AG10803 (cell line): ENCODE measurements at places on chromosomes 12 and 14.

GRCh38 chr12:132772606-132773005 is 11.0 kb upstream of the ANKLE2 start:
- DNase-seq: no peak

DNA sequence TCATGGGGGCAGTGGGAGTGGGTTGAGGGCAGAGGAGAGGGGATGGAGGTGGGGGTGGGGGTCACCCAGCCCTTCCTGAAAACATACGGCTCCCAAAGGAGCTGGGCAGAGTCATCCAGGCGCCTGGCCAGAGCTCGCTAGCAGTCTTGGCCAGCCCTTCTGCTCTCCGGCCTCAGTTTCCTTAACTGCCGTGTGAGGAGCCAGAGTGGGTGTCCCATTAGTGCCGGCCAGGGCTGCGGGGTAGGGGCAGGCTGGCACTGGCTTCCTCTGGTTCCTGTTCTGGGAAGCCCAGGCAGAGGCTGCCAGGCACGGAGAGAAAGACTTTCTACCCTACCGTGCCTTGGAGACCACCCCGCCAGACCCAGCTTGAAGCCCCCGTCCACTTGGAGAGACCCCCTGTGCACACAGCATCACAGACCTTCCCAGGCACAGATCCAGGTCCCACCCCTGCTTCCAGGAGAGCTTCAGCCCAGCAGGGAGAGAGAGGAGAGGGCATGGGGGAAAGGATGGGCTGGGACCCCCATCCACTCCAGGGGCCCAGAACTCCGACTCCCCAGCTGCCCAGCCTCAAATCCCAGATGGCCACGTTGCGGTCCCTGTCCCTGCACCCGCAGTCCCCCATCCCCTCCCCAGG is 93.3 kb downstream of the RFLNA start:
- DNase-seq: no peak

- no peak for DNase-seq
These were observed 36.6 kb downstream of the TSPAN9 start for GRCh38 chr12:3113671-3114325.

GRCh38 chr12:4705824-4706223 is 14.4 kb upstream of the GALNT8 start:
- no peak for DNase-seq

- DNase-seq: no peak
These were observed 107.2 kb upstream of the FRMD6 start for GRCh38 chr14:51544471-51544870.

DNA sequence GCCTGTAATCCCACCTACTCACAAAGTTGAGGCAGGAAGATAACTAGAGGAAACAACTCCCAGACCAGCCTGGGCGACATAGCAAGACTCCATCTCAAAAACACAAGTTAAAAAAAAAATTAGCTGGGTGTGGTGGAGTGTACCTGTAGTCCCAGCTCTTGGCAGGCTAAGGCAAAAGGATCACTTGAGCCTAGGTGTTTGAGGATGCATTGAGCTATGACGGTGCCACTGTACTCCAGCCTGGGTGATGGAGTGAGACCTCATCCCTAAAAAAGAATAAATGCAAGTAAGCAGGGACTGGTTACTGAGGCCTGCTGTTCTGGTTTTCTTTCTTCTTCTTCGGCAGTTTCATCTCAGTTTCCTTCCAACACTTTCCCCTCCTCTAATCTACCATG is 7.4 kb downstream of the PTPN21 start:
- no peak for DNase-seq

GRCh38 chr12:4036671-4037271 is 163.6 kb upstream of the PARP11 start:
- no peak for DNase-seq

- no peak for DNase-seq
These were observed 710.5 kb downstream of the NOVA1 start for GRCh38 chr14:25887251-25887878.

- DNase-seq: peak; percentile 89
These were observed 31.9 kb upstream of the OSBPL8 start for GRCh38 chr12:76591476-76591875.

DNA sequence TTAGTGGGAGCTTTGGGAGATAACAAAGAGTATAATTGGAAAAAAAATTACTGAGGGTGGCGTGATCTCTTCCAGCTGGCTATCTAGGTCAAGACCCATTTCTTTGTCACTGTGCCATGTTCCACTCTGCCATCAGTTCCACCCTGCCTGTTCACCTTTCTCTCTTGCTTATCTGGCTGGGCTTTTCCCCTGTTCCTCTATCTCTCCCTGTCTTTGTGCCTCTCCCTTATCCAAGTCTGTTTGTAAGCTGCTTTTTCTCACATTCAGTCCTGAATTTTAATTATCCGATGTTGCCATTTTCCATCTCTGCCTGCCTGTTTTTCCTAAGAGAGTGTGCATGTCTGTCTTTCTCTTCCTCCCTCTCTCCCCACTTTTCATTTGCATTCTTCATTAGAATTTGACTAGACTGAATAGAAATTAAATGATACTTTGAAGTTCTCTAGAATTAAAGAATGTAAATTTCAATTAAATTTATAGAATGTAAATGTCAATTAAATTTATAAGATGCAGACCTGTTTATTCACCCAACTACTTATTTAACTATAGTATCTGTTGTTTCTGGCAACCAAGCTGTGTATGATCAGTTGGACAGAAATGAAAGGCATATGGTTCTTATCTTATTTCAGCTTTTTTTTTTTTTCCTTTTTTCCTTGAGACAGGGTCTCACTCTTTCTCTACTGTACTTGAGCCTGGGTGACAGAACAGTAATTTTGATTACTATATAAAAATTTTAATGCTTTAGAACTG is 40.9 kb upstream of the A2ML1 start:
- DNase-seq: no peak

DNA sequence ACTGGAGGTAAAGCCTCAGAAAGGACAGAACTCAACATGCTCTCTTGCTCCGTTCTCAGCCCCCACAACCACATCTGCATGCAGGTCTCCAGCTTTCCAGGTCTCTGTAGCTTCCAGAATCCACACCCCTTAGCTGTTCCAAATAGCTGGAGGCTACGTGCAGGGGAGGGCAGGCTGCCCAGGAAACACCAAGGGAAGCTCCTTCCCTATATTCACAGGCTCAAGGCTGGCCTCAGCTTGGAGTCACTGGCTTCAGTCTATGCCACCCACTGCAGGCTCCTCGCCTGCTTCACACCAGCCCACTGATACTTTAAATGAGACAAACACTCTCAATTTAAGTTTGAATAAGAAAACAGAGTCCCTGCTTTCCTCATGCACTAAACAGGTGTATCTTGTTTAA is 73.3 kb downstream of the ASCL4 start:
- no peak for DNase-seq

GRCh38 chr12:119804011-119804641 is 73.0 kb downstream of the CIT start:
- DNase-seq: peak; percentile 72

- DNase-seq: no peak
These were observed 858 bp upstream of the FRMD6 start for GRCh38 chr14:51650716-51651387.

DNA sequence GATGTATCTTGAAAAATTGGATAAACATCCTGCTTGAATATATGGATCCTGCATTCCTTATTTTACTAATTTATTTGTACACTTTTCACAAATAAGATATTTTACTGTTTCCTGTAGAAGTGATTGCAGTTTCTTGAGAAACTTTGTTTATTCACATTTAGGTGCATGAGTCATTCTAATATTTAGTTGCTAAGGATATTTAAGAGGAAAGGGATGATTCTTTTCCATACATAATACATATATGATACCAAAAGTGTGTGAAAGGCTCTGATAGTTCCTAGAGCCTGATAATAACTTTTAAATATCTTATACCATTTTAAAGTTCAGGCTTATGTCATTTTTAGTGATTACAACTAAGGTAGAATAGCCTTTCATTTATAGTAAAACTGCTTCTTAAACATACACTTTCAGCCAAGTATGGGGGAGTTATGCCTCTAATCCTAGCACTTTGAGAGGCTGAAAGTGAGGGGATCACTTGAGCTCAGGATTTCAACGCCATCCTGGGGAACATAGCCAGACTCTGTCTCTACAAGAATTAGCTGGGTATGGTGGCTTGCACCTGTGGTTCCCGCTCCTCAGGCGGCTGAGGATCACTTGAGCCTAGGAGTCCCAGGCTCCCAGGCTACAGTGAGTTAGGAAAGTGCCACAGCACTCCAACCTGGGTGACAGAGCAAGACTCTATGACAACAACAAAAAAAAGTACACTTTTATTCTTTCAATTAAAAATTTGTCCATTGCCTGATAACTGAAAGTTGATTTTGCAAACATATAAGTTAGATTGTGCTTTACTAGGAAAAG is 262.6 kb upstream of the LRIG3 start:
- DNase-seq: no peak

DNA sequence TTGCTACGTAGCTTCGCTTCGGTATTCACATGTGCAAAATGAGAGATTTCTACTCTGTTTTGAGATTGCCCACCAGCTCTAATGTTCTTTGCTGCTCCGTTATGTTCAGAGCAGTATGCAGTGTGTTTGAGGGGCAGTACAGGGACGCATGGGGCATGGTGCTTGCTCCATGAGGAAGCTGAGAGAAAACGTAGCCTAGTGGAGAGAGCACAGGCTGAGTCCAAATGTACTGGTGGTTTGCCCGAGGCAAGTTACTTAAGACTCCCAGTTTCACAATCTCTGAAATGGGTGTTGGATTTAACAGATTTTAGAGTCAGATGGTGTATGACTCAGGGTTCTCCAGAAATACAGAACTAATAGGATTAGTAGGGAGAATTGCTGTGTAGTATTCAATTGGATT is 310.5 kb downstream of the ETNK1 start:
- peak; percentile 8 for DNase-seq

DNA sequence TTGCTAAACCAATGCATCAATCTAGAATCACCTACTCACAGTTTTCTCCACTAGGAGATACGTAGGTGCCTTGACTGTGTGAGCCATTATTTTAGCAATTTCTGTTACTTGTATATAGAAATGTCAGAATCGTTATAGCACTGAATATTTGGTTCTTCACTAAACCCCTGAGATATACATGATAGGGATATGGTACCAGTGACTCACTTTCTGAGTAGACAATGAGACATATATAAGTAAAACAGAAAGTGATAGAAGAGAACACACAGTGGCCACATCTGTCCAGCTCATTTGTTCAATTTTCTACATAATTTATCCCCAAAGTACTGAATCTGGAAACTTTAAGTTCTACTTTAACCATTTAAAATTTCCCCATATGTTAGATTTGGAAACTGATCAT is 1505.5 kb upstream of the TMEM132C start:
- DNase-seq: no peak

DNA sequence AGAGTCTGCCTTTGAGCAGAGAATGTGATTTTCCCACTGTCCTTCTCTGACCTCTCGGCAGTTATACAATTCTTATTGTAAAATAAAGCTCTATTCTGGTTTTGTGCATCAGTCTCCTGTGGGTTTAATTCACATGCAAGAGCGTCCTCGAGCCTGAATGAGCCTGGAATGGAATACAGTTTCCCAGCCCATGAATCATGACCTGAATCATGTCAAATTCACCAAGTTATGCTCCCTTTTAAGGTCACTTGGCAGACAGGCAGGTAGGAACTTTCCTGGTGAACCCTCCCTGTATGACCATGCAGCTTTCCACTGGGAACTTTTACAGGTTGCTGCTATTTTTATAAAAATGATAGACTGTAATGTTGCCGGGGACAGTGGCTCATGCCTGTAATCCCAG is 41.7 kb downstream of the BICD1 start:
- no peak for DNase-seq

DNA sequence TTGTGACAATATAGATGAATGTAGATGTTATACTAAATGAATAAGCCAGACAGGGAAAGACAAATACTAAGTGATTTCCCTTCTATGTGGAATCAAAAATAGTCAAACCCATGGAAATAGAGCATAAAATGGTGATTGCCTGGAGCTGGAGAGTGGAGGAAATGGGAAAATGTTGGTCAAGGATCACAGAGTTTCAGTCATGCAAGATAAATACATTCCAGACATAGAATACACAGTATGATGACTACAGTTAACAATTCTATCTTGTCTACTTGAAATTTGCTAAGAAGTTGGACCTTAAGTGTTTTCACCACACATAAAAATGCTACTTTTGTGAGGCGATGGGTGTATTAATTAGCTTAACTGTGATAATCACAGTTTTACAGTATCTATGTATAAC is 1182.7 kb downstream of the AACS start:
- no peak for DNase-seq

DNA sequence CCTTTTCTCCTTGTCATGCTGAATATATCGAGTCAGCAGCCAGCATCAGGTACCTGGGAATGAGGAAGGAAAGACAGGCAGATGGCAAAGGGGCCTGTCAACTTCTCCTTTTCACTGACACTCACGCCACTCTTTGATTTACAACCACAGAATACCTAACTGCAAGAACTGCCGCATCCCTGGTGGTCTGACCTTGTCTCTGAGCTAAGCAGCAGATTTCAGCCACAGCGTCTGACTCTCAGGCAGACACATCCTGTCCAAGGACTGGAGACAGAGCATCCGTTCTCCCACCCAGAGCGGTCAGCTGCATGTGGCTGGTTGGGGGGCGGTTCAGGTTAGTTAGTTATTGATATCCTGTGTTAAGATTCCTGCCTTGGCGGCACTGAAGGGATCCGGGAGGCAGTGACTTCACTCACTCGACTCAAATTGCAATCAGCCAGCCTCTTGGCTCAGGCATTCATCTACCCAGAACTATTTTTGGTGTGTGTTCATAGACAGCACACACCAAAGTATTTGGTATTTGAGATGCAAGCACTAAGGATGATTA is 11.2 kb upstream of the MAP1LC3B2 start:
- DNase-seq: peak; percentile 58

- peak; percentile 32 for DNase-seq
These were observed 84.3 kb downstream of the ETNK1 start for GRCh38 chr12:22709292-22709691.

DNA sequence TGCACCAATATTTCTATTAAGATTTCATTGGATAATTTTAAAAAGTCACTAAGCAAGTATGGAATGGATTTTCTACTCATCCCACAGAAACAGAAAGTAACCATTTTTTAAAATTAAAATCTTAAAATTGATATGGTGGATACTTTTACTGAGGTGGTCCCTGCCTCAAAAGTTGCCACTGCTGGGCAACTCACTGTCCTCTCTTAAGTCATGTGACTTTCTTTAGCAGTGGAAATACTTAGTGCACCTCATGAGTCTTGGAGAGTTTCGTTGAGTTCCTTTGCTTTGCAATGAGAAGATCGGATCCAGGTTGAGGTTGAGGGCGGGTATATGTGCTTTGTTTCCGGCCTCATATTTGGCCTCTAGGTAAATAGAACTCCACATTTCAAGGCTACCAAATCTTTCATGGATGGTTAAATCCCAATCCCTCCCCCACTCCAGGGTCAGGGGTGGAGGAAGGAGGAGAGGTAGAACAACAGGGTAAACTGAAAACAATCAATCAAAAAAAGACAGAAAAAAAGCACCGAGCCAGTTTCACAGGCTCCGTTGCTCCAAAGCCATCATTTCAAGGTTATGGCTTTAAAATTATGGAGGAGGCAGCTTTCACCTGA is 39.5 kb upstream of the DUSP6 start:
- DNase-seq: no peak

GRCh38 chr14:70027785-70028428 is 148.7 kb downstream of the SMOC1 start:
- DNase-seq: peak; percentile 26

GRCh38 chr12:122323311-122324019 is 57.2 kb upstream of the VPS33A start:
- DNase-seq: no peak

- peak; percentile 34 for DNase-seq
These were observed 153.1 kb downstream of the ANO6 start for GRCh38 chr12:45368841-45369489.

GRCh38 chr12:104889735-104890134 is 68.4 kb downstream of the SLC41A2 start:
- no peak for DNase-seq

GRCh38 chr12:104207416-104208205 is 8.0 kb upstream of the TXNRD1 start:
- peak; percentile 45 for DNase-seq

- no peak for DNase-seq
These were observed 134.8 kb downstream of the ZFP36L1 start for GRCh38 chr14:68658029-68658509.
